ENCODE measurements at places on chromosomes 6 and 20.

DNA sequence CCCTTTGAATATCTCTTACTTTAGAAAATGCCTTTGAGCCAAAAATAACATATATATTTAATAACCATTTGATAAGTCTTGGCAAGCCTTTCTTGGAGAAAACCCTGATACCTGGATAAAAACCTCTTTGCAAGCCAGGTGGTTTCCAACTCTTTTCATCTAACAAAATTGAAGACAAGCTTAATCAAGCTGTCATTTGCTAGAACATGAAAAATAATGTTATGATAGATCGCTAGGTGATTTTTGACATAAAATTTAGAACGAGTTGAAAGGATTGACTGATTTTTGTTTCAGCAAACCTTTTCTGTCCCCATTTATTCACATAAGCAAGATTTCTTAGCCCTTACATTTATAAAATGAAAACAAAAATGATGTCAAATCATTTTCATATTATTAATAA is 44.6 kb downstream of the ABRACL start:
- no peak for DNase-seq

DNA sequence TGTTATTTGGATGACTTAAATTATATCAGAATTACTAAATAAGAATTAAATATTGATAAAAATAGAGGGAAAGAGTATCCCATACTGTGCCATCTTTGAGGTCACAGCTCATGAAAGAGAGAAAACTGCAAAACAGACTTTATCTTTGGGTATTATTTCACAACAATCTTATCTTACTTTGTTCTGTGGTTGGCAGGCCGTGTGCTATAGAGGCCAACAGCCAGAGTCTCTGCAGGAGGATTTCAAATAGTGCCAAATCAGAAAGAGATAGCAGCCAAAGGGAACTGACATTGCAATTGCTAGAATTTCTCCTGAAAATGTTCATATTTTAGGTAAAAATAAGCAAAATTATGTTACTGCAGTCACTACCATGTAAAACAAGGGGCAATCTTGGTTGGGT is 354.2 kb downstream of the GRIK2 start:
- no peak for DNase-seq

DNA sequence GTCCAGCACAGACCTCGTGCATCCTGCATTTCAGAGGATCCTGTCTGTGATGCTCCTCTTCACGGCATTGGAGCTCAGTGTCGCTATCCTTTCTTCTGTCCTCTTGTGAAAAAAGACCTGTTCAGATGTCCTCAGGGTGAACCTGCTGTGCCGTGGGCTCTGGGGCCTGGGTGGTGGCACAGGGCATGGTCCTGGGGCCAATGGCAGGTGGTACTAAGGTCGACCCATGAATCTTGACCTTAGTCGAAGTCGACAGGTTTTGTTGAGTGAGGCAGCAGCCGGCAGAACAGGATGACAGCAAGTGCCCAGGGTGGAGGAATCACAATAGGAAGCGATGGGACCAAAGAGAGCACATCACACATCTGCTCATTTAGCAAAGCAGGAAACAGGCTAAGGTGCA is 22.0 kb upstream of the MAS1L start:
- no peak for DNase-seq

GRCh38 chr20:45008521-45009049 is 42.3 kb downstream of the STK4 start:
- DNase-seq: no peak

DNA sequence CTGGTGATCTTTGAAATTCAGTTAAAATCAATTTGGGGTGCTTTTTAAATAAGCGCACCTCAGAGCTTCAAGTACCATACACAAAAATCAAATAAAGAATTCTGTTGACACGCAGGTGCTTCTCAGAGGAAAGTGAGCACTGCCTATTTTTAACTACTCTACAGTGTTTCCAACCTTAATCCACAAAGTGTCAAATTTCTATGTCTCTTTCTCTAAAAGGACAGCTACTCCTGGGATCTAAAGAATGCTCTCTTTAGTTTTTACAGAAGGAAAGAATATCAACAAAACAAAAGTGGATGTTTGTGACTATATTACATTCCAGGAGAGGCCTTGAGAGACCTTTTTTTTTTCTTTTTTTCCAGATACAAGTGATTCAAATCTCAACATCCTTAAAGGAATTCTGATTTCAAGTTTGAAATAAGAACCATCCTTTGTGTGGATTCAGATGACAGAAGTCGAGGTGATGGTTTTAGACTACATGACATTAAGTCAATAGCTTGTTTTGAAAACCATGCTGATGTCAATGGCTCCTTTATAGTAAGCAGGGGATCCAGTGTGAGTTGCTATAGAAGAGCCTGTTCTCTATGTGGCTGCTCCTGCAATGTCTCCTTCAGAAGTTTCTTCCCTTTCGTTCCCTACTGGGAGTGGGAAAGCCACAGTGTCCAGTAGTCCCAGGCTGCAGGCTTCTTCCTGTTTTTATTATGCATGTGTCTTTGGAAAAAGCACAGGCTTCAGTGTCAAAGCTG is 67.2 kb upstream of the DEFB112 start:
- DNase-seq: no peak

GRCh38 chr6:117477988-117478852 is 4.3 kb upstream of the DCBLD1 start:
- DNase-seq: peak; percentile 1

- DNase-seq: no peak
These were observed 1.1 kb downstream of the HSF2 start for GRCh38 chr6:122400462-122401089.

DNA sequence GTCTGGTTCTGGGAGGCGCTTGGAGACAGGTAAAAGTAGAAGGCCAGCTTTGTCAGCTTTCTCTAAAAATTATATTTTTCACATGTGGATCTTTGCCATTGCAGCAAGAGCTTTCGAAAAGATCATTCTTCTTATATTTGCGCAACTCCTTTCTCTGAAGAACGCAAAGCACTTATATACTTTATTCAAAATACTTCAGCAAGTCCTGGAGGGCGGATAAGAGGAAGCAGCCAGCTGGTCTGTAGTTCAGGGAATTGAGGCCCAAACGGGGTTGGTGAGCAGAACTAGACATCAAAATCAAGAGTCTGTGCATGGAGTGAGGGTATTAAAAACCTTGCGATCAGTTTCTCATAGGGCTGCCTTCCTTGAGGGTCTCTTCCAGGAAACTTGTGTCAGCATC is 182.3 kb downstream of the DTNBP1 start:
- no peak for DNase-seq

- DNase-seq: peak; percentile 54
These were observed 271.5 kb downstream of the FOXA2 start for GRCh38 chr20:22312744-22313346.

- DNase-seq: no peak
These were observed 57.0 kb upstream of the GNRH2 start for GRCh38 chr20:2986466-2986865.

DNA sequence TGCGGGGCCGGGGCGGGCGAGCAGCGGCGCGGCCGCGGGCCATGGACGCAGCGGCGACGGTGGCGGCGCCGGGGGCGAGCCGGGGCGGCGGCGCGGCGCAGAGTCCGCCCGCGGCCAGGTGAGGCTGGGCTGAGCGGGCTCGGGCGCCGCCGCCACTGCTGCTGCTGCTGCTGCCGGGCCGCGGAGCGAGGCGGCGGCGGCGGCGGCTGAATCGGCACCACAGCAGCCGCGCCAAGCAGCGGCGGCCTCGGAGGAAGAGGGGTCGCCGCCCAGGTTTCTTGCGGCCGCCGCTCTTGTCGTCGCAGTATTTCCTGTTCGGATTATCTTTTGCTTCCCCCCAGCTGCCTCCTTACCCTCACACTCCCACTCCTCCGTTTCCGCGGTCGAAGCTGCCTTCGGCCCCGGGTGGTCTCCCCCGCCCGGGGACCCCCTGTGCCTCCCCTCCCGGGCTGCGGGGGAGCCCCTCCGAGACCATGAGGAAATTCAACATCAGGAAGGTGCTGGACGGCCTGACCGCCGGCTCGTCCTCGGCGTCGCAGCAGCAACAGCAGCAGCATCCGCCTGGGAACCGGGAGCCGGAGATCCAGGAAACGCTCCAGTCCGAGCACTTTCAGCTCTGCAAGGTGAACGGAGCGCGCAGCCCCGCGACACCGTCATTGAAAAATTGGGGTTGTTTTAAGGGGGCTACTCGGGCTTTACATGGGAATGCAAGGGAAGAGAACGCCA is at the start of gene STXBP5:
STXBP5 (plus strand) TSS at position 358 of the 726 bp plus-strand sequence; CDS start at position 474, 116 bp downstream.
- DNase-seq: no peak

GRCh38 chr20:35010405-35011192 is 54.9 kb downstream of the MYH7B start:
- no peak for DNase-seq

DNA sequence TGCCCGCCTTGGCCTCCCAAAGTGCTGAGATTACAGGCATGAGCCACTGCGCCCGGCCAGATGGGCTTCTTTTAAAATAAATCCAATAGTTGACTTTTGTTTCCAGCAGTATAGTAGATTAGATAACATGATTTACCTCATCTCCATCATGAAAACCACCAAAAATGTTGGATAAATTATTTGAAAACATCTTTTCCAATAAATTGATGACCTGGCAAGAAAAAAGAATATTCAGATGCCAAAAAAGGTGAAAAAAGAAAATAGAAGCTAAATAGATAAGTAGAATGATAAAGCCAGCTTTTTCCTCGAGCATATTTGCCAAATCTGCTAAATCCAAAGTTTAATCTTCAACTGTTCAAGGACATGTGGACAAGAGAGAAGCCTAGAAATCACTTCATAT is 109.2 kb downstream of the PHF3 start:
- DNase-seq: no peak

DNA sequence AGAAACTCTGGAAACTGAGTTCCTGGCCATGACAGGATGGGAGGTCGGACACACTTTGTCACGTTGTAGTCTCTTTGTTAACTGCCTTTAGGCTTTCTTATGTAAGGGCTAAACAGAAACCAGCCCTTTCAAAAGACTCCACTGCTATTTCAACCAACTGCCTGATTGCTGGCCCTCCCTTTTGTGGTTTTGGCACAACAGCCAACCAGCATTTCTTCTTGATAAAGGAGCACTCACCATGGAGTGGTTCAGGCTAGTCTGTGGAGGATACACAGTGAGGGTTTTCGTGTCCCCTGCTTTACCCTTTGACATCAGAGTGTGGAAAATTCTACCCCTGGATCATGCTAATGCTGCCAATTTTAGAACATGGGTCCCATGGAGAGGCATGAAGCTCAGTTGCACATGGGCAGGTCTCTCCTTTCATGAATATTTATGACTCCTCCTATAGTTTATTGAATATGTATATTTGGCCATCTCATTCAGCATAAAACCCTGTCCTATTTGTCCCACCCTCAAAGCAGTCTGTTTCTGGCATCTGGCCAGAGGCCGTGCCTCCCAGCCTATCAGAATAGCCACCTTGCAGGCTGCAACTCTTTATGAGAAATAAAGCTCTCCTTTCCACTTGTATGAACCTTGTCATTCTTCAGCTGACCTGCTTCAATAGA is 148.3 kb downstream of the HS3ST5 start:
- no peak for DNase-seq

DNA sequence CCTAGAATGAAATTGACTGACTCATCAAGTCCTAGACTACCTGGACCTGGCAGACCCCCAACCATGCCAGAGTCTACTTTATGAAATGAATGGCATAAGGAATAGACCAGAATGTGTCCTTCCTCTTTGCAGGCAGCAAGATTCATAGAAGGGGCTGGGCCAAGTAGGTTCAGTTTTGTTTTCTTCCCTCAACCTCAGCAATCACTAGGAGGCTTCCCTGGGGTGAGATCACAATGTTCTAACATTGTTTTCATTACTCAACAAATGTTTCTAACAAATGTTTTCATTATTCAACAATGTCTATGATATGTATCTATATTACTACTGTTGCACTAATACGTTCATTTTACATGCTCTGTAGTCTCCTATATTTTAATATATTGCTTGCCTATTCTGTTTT is 8.4 kb upstream of the FAM162B start:
- no peak for DNase-seq
